ENCODE measurements at places on chromosomes 12 and 14. TPM values are rescaled to one million over a fixed set of nuclear protein-coding genes. Genes with fewer than 3 reads are reported as not detected.

DNA sequence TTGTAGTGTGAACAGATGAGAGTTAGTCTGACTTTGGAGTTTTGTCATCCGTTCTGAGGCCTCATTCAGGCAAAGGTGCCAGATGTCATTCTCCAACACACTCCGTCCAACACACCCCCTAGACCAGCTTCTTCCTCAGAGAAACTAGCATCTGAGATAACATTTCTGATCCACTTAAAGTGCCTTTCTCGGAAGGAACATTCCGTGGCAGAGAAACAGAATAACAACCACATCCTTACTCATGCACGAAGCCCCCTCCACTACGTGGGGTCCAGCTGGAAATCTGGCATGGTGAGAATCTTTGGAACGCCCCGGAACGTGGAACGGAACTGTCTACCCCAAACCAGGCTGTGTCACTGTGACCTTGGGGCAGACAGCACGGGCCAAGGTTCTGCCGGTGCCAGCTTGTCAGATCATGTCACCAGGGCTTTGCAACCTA is 17.0 kb upstream of the BCL7A start:
- DNase-seq: no peak

DNA sequence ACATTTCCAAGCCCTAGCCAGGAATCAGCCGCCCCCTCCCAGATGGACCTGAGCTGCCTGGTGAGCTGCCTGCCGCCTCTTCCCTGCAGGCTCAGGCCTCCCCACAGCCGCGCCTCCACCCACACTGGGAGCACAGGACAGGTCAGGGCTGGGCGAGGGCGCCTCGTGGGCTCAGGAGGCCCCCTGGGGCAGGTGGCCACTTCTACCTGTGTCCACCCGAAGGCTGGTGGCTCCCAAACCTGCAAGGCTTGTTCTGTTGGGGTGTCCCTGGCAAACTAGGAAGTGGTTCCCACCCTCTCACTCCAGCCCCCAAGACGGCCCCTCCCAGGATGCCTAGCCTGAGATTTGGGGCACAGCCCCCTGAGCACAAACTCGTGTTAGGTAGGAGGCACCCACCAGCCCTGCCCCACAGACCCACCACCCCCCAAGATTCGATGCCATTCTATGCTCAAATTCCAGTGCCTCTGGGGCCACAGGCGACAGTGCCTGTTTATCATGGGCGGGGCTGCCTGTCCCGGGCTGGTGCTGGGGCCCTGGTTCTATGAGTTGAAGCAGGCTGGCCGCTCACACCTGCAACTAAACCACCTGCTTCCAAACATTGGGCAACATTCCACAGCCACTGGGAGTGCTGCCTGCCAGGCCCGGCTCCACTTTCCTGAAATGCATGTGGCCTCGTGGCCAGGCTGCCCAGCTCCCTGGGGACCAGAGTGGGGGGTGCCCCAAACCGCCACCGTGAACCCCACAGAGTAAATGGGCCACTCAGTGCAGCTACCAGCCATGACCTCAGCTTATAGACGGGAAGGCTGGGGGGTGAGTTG is 6.8 kb downstream of the MMP17 start:
- DNase-seq: no peak

DNA sequence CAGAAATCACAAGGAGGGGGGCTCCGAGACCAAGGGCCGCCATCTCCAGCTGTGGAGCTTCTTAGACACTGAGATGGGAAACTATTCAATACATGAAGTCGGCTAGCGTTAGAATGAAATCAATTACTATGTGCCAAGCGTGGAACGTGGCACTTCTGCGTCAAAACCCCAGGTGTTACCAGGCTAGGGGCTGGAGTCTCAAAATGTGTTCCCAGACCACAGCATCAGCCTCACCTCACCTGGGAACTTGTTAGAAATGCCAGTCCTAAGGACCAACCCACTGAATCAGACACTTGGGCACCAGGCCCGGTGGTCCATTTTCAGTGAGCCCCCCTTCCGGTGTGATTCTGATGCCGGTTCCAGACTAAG is 5.0 kb upstream of the SETD1B start:
- no peak for DNase-seq

DNA sequence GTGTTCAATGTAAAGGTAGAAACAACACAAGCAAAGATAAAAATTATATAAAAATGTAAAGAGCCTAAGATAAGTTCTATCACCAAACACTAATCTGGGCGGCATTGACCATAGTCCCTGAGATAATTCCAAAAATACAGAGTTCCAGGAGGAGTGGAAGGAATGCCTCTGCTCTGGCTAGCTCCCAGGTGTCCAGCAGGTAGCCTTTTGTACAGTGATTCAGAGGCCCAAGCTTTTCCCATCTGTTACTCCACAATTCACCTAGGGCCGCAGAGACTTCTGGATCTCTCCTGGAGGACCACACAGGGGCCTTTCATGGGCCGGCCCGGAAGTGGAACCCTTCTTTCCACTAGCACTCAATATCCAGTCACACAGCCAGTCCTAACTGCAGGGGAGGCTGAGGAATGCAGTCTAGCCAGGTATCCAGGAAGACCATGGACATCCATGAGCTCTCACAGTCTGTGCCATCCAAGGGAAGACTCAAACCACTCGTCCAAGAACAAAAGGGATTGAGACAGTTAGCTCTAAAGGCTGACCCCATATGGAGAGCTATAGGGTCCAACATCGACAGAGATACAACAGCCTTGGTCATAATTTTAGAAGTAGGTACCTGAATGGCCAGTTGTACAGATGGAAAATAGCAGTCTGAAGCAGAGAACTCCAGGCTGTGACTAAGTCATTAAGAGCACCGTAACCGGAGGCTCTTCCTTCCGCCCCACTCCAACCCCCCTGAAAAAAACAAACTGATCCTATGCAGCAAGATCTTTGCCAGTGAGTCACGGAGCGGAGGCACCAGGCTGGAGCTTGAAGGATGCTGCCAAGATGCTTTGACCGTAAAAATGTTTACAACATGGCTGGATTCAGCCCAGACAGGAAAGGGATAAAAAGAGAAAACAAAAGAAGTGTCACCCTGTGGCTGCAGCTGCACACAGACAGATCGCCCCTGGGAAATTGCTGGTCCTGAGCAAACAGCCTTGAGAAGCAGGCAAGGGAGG is 204.8 kb downstream of the NUAK1 start:
- DNase-seq: no peak

The GPR137C gene
- 0.89 TPM for total RNA-seq

DNA sequence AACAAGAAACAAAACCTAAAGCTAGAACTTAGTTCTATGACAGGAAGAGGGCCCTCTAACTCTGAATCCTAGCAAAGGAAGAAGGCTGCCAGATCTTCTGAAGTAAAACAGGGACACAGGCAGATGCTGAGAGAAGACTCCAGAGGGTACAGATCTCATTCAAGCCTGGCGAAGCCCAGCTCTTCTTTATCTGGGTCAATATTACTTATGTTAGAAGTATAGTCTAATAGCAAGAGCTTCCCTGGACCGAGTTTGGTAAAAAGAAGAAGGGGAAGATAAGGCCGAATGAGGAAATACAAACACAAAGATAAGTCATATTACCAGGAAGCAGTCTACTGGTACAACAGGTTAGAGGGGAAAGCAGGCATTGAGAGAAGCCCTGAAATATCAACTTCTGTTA is 79.9 kb upstream of the CCDC91 start:
- no peak for DNase-seq

- DNase-seq: no peak
These were observed 324.4 kb downstream of the PDZRN4 start for GRCh38 chr12:41512497-41512896.

The SMIM41 gene
- total RNA-seq: not detected

Data from HCT116 (cell line).